ENCODE measurements at places on chromosomes 16 and 17.

- no peak for DNase-seq
Measured at GRCh38 chr16:89322321-89323119, 105.0 kb downstream of the ZNF778 start.

DNA sequence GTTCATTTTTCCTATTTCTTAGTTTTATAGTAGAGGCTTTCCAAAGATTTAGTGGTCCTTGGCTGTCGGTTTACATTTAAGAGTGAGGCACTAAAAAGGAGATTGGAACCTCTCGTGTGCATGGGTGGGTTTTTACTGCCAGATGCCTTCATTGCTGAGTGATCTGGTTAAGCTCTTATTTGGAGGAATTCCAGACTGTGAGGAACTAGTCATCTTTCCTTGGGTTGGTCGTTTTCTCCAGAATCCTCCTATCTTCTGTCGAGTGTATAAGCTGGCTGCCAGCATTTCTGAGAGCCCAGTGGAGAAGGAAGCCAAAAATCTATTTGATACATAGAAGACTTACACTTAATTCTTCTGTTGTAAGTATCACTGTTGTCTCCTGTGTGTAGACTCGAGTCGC is 22.6 kb downstream of the IST1 start:
- no peak for DNase-seq

- no peak for DNase-seq
Measured at GRCh38 chr16:83516931-83517330, 290.8 kb upstream of the HSBP1 start.

- DNase-seq, result no peak
Measured at GRCh38 chr17:17021194-17021863, 20.9 kb upstream of the MPRIP start.

DNA sequence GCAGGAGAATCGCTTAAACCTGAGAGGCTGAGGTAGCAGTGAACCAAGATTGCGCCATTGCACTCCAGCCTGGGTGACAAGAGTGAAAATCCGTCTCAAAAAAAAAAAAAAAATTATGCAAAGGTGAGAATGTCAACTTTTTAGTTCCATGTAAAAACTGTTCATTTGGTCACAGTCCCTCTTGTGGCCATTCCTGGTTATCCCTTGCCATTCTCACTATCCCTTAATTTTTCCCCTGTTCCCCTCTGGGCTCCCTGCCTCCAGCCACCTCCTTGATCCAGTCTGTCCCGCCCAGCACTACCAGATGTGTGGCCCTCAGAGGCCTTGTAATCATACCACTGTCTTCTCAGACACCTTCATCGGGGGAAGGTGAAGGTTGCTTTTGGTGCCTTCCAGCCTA is 23.4 kb downstream of the DCAF7 start:
- DNase-seq, result no peak

DNA sequence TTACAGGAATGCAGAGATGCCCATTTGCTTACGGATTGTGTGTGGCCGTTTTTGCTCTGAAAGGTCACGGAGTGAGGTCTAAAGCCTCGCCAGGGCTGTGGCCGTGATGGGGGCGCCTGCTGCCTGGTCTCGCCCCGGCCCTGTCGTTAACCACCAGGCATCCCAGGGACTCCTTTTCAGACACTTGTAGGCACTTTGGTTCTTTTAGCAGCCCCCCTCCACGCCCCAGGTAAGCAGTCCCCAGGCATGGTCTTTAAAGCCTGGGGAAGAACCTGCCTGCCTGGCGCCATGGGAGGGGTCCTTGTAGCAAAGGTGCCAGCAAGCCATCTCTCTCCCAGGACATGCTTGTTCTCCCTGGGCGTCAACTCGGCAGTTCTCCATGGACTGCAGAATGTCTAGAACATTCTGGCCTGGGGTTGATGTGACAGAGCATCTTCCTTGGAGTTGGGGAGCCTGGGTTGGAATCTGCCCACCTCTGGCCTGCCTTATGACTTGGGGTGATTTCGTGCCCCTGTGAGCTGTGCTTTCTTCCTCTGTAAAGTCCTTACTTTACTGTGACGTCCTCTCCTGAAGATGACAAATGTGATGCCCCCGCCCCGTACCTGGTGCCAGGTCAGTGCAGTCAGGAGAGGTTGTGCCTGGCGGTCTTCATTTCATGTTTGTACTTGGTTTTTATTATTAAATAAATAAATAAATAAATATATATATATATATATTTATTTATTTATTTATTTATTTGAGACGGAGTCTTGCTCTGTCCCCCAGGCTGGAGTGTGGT is 5.4 kb downstream of the KCTD5 start:
- no peak for DNase-seq

DNA sequence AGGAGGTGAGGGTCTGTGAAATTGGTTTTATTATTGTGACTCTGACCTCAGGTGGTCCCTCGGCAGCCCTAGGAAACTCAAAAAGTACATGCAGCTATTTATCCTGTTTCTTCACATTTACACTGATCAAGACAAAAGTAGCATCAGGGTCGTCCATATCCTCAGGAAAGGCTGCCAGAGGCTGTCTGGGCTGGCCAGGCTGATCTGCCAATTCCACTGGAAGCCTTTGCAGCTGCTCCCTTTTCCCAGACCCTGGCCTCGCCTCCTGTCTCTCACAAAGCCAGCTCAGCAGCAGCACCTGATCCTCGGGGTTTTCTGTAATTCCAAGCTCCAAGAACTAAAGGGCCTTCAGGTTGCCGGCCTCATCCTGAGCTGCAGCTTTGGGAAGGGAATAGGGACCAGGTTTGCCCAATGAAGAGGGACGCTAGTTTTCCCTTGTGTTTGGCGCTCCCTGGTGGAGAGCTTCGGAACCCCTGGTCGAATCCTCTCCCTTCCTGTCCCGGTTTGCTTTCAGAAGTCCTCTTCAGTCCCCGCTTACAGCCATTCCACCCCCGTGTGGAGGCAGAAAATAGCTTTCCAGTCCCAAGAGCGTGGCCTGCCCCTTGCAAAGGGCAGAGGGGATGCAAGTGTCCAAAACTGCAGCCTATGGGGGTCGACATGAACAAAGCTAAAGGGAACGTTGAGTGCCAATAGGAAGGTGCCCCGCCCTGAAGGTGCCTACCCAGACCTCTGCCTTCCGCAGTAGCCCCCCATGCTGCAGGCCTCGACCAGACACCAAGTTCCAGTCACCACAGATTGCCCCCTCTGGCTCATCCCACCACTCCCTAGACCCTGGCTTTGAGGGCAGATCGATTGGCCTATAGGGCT is 13.4 kb downstream of the MFSD6L start:
- peak; percentile 47 for DNase-seq

GRCh38 chr16:56101480-56101879 is 89.8 kb upstream of the GNAO1 start:
- DNase-seq, result no peak

- DNase-seq, result no peak
Measured at GRCh38 chr16:7442050-7442449, 109.4 kb downstream of the RBFOX1 start.

- DNase-seq, result no peak
Measured at GRCh38 chr17:77454242-77455095, 313.7 kb downstream of the SEC14L1 start.

GRCh38 chr17:44773140-44773539 is 14.4 kb downstream of the ADAM11 start:
- no peak for DNase-seq

DNA sequence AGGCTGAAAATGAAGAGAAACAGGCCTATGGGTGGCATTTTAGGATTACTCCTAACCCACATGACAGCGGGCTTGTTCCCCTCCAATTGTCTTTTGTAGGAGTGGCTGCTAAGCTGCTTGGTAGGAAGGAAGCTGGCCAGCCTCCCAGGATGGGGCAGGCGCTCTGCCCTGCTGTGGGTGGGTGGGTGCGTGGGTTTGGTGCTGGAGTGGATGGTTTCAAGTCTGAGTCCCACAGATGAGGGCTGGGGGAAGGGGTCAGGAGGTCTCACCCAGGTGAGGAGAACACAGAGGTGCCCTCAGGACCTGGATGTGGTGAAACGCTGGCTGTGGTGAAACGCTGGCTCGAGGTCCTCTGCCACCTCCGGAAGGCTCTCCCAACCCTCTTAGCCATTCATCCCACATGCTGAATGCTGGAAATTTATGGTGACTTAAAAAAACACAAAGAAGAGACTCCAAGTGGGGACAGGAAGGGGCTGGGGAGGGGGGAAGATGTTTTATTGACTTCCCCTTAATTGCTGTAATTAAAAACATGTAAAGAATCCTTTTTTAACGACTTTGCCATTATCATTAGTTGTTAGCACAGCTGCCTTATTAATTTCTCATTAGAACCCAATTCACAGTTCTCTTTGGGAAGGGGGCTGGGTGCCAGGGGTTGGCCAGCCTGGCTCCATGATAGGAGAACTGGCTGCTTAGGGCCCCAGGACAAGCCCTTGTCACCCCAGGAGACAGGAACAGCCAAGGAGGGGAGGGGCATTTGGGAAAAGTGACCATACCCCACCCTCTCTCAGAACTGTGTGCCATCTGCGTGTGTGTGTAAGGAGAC is 153.5 kb upstream of the CDC42EP4 start:
- no peak for DNase-seq

GRCh38 chr17:4569591-4569990 is 9.2 kb upstream of the GGT6 start:
- DNase-seq, result no peak

DNA sequence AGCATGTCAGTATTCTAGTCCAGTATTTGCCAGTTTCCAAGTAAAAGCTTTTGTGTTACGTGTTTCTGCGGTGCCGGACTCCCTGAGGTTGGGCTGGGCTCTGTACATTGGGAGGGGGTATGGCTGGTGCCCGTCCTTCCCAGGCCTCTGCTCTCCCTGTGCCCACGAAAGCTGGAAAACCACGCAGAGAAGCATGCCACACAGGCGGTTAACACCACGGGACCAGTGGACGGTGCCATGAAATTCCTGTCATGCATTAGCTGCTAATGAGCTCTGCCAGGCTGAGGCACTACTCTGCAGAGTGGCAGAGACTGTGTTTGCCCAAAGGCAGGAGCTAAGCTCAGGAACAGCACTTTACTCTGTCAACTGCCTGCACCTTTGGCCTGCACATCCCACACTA is 8.1 kb downstream of the SMIM5 start:
- no peak for DNase-seq

Data from CD4-positive, alpha-beta T cell treated with Interleukin-1 beta for 1 hour (primary cell).